ENCODE measurements at places on chromosomes 11 and 22.

- no peak overlapping the region for H3K4me3 ChIP-seq
- H3K27ac ChIP-seq, result no peak overlapping the region
- peaks cover 14% of the 10 kb centered on the region for H3K4me1 ChIP-seq
Observed at GRCh38 chr11:2711161-2711560, 11.4 kb upstream of the KCNQ1OT1 start.

- DNase-seq, result no peak
- H3K27me3 ChIP-seq, result no peaks in the 10 kb centered on the region
- H3K36me3 ChIP-seq, result no peaks in the 10 kb centered on the region
- H3K4me1 ChIP-seq, result peaks cover 12% of the 10 kb centered on the region
Observed at GRCh38 chr11:95585069-95585751, 204.4 kb downstream of the FAM76B start.

DNA sequence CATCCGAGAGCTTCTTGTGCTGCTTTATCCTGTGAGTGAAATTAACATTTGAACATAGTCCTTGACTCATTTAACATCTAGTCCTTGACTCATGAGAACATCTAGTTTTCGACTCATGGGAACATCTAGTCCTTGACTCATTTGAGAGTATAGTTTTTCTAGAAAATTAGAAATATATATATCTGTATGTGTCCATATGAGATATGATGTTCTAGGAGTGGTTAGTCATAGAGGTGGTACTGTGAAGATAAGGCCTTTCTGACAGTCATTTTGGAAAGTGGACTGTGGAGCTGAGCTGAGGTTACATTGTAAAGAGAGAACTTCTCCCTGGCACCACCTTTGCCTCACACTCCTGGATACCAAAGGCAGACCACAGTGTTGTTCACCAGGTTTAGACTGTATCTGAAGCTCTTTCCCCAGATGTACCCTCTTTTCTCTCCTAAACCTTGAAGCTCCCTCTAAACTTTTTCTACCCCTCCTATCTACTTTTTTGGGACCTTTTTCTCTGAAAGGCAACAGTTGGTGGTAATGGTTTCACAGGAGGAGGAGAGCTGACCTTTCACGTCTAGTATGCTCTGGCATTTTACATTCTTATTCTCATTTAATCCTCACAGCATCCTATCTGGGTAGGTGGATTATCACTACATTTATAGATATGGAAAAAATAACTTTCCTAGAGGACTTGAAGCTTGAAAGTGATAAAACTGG, 67.2 kb downstream of the PPP2R1B start:
- H3K4me1 ChIP-seq, result peaks cover 30% of the 10 kb centered on the region
- no peak overlapping the region for H3K4me3 ChIP-seq

DNA sequence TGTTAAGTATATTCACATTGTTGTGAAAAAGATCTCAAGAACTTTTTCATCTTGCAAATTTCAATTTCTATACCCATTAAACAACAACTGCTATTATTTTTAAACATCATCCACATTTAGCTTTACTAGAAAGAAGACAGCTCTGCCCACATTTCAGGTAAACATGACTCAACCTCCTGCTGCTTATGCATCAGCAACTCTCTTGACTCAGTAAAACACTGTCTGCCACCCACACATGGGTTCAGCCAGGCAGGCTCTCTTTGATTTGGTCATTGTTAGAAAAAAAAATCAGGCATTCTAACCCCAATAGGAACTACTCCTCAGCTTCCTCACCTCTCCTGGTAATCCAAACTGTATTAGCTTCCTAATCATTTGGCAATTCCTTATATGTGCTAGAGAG, 5.1 kb upstream of the ENDOD1 start:
- peaks cover 44% of the 10 kb centered on the region for H3K4me1 ChIP-seq
- H3K4me3 ChIP-seq, result no peak overlapping the region
- no peak for DNase-seq

DNA sequence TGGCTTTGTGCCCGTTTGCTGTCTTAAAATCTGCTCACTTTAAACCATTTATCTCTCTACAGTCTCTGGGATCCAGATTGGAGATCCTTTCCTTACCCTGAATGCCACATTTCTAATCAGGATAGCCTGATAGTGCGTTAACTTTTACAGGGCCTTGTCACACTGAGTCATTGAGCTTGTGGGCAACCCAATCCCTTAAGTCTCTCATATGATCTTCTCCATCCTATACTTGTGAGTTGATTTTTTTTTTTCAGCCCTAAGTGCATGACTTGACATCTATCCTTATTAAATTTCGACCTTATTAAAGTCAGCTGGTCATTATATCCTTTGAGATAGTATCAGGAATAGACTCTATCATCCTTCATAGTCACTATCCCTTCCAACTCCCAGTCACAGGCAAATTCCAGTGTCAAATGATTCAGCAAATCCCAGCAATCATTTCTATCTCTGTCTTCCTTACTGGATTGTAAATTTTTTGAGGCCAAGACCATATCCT, 57.7 kb downstream of the TEAD1 start:
- no peak overlapping the region for H3K4me3 ChIP-seq
- H3K27me3 ChIP-seq, result no peaks in the 10 kb centered on the region
- H3K27ac ChIP-seq, result no peak overlapping the region
- no peaks in the 10 kb centered on the region for H3K36me3 ChIP-seq
- H3K4me1 ChIP-seq, result peaks cover 51% of the 10 kb centered on the region

DNA sequence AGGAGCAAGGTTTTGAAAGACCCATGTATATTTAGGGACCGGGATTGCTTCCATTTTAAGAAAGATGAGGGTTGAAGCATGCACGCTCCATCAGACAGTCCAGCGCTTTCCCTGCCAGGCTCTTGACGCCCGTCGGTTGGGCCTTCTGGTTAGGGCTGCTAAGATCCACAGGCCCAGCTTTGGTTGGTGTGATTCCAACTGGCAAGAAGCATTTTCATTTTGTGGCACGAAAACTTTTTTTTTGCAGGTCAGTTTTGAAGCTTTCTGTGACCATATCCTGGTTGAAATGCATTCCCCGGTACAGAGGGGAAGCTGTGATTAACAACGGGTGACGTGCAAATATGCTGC, 34.3 kb upstream of the MPPED1 start:
- H3K36me3 ChIP-seq, result no peaks in the 10 kb centered on the region
- H3K4me1 ChIP-seq, result peaks cover 12% of the 10 kb centered on the region
- peaks cover 59% of the 10 kb centered on the region for H3K27me3 ChIP-seq
- H3K27ac ChIP-seq, result no peak overlapping the region
- no peak for DNase-seq
- H3K4me3 ChIP-seq, result no peak overlapping the region
